ENCODE measurements at places on chromosomes 12 and 14. TPM values are rescaled to one million over a fixed set of nuclear protein-coding genes. Genes with fewer than 3 reads are reported as not detected.

DNA sequence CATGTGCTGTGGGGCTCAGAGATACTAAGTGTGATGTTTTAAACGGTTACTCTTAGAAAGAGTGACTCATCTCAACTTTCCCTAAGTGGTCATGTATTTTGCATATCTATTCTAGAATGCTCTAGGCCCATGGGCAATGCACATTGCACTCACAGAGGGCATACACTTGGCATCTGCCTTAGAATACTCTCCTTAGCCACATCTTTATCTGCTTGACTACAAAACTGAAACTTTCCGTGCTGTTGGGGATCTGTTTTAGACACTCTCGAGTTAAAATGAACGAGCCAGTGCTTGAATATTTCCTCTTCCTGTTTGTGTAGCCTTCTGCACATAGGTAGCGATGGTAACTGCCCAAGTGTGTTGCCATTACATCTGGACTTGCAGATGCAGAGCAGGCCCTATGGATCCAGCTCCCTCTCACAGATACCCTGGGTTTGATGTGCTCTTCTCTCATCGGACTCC lies 180.5 kb downstream of the CAND1 start:
- no peak for DNase-seq

- no peak for DNase-seq
These were observed 65.4 kb upstream of the RIC8B start for GRCh38 chr12:106709068-106709511.

DNA sequence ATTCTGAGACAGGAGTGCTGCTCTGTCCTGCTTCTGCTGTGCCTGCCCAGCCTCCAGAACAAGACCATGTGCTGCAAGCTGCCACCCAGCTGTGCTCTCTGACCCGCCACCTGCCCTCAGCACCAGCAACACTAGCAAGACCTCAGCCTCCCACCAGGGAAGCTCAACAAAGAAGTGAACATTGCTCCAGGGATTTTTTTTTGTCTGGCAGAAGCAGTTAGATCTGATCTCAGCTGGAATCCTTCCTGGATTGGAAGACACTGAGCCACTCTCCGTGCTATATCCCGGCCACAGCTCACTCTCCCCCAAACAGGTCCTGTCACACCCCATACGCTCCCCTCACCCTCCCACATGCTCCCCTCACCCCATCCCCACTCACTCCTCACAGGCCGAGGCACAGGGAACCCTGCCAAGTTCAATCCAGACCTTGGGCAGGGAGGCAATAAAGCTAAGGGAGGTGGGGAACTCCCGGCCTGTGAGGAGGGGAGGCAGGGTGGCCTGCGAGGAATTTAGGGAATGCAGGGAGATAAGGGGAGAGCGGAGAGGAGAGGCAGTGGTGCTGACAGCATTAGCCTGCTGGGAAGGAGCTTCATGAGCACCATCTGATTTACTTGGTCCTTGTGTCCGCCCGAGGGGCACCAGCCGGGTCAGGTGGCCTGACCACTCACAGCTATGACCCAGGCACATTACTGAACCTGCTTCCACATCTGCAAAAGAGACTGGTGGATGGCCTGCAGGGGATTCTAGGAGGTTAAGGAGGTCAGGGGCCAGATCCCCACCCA lies 29.7 kb downstream of the CCDC85C start:
- peak; percentile 78 for DNase-seq

GRCh38 chr12:94571556-94571955 lies 78.8 kb downstream of the TMCC3 start:
- peak; percentile 76 for DNase-seq

GRCh38 chr12:6639151-6639801 lies 3.5 kb upstream of the LPAR5 start:
- DNase-seq: no peak

The FZD10 gene
- total RNA-seq: not detected

DNA sequence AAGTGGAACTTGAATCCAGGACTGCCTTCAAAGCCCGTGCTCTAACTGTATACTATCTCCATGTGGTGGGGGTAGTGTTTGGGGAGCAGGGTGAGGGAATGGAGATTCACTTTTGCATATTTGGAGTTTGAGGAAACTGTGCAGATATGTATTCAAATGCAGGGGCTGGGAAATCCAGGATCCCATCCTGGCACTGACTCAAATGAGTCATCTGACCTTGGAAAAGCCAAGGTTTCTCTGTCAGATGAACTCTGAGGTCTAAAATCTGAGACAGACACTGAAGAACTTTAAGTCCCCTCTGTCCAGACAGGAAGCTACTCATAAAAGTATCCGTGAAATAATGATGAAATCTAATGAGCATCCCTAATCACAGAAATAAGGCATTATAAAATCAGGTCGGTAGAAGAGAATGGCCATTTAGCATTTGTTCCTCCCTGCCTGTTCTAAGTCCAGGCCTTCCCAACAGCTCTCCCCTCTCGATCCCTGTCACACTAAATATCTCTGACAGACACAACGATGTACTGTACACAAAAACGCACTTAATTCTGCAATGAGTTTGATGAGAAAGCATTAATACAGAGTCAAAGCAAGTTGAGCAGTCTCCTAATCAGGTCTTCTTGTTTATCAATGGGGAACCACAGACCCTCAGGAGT lies 14.4 kb downstream of the NIN start:
- peak; percentile 70 for DNase-seq

DNA sequence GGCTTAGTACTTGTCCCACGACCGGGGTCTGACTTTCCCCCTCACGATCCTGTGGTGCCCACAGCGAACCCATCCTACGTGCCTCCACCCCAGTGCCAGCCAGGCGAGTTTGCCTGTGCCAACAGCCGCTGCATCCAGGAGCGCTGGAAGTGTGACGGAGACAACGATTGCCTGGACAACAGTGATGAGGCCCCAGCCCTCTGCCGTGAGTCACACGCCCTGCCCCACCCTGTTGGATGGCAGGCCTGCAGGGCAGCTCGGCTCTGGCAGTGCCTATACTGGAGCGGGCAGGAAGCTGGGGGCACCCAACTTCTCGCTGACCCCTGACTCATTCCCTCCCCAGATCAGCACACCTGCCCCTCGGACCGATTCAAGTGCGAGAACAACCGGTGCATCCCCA lies 18.3 kb upstream of the LRP1-AS start:
- DNase-seq: no peak

DNA sequence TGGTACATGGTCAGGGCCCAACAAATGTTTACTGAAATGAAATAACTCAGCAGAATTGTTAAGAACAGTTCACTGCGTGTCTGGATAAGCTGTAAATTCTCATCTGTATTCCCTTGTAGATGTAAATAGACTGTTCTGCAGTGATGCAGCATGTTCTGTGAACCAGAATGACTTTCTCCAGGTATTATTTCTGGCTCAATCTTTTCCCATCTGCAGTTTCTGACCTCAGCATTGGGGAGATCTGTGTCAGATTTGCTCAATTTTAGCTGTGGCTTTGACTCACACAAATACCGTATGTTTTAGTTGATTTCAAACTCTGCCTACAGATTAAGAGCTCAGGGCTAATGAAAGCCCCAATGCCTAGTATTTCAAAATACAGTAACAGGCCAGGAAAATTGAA lies 49.2 kb upstream of the DICER1 start:
- DNase-seq: no peak
